Hematopoietic multipotent progenitor cell treated with erythropoietin and hydrocortisone succinate and interleukin-3 and kit ligand, for 8 days (in vitro differentiated cells): ENCODE measurements at places on chromosomes 12 and 14.
A peak's percentile ranks its signal among the peaks of the same experiment; 100 is the strongest.

DNA sequence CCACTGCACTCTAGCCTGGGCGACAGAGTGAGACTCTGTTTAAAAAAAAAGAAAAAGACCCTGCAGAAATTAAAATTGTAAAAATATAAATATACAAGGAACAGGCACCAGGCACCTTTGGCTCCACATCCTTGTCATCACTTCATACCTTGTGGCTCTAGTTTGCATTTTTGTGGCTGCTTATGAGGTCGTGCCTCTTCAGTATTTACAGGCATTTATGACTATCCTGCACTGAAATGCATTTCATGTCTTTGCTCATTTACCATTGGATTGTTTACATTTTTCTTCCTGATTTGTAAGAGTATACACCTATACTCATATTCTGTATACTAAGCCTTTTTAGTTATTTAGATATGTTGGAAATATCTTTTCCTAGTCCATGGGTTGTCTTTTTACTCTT lies 20.1 kb downstream of the BICD1 start:
- DNase-seq: no peak

GRCh38 chr12:81450920-81451739 lies 308.0 kb downstream of the PPFIA2 start:
- peak; percentile 43 for DNase-seq

GRCh38 chr14:88835661-88836060 lies 11.2 kb downstream of the TTC8 start:
- no peak for DNase-seq

DNA sequence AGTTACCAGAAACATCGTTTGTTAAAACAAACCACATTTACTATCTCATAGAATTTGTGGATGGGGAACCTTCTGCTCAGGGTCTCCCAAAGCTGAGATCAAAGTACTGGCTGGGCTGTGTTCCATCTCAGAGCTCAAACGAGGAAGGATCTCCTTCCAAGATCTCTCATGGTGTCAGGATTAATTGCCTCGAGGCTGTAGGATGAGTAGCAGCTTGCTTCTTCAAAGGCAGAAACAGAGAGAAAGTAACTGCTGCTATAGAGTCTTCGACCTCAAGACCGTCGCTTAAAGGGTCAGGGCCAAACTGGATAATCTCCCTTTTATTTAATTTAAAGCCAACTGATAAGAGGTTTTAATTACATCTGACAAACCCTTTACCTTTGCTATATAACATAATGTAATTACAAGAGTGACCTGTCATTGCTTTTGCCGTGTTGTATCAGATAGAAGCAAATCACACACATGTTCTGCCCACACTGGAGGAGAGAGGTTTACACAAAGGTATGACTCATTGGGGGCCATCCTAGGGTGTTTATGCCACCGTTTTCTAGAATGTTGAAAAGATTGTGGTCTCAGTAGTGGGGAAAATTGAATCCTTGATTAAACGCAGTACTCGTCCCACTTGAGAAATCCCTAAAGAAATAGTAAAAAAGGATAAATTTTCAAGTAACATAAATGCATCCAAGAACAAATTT lies 868.8 kb upstream of the TMEM132C start:
- no peak for DNase-seq

DNA sequence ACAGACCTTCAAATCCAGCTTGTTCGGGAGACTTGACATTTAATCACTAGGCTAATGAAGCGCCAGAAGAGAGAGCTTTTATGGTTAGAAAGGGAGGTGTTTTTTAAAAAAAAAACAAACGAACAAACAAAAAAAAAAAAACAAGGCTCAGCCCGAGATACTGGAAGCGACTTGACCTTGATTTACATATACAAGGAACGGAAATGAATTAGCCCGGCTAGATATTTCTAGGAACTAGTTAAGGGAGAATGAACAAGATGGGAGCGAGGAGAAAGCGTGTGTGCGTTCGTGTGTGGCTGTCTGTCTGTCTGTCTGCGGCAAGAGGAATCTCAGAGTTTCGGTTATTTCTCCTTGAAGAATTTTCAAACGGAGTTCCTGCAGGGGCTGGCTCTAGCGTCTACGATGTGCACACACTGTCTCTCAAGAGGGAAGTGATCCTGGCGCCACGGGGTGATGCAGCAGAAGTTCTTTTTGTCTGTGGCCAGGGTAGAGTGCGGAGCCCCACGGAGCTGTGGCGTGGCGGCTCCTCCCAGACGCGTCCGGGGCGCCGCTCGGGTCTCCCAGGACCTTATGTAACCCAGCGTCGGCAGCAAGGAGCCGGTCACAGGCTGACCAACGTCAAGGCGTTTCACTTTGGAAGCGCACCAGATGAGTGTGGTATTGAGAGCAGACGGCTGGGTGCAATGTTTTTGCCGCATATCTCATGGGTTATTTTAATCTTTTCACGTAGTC lies 18.8 kb downstream of the SOCS2 start:
- peak; percentile 57 for DNase-seq

DNA sequence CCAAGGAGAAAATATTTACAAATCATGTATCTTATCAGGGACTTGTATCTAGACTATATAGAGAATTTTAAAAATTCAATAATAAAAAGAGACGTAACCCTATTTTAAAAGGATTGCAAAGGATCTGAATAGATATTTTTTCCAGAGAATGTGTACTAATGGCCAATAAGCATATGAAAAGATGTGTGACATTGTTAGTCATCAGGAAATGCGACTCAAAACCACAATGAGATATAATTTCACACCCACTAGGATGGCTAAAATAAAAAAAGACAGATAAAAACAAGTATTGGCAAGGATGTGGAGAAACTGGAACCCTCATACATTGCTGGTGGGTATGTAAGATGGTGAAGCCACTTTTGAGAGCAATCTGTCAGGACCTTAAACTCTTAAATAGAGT lies 141.9 kb upstream of the BMP4 start:
- no peak for DNase-seq

DNA sequence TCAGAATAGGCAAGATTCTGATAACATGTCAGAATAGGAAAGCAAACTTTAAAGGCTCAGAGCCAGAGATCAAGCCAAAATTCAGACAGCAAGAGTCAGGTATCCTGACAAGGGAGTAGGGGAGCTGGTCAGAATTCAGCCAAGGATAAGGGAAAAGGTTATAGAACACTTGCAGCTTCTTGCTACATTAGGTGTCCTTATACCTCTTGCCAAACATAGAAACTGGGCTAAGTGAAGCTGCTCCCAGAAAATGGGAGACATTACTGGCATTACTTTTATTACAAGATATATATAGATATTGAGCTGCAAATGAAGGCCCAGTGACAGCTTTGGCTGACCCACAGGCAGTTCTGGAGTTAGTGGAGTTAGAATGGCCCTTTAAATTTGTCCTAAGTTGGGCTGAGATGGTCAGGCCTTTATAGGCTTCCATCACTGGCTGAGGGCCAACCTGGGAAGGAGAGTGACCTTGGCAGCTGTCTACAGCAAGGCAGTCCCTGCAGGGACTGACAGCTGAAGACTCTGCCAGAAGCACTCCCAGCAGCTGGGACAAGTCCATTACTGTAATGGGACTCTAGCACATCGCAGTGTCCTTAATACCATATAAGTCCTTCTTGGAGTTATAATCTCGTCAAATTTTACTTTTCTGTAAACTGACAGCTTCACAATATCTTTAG lies 83.0 kb downstream of the LRRC9 start:
- DNase-seq: no peak

GRCh38 chr14:101876555-101876938 lies 87.8 kb upstream of the DYNC1H1 start:
- peak; percentile 82 for DNase-seq

DNA sequence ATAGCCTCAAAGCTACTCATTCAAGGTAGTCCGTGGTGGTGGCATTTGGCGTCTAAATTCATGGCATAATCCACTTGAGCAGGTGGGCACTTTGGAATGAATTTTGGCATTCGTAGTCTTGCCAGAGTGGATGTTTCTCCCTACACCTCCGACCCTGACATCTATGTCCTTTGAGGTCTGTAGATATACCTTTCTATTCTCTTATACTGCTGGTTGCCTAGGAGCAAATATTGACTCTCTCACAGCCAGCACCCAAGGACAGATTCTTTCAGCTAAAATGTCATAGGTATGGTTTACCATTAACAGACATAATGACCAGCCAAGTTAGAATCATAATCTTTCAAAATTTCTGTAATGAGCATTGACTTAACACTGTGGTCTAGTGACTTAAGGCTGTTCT lies 47.4 kb upstream of the FLRT2 start:
- DNase-seq: no peak

DNA sequence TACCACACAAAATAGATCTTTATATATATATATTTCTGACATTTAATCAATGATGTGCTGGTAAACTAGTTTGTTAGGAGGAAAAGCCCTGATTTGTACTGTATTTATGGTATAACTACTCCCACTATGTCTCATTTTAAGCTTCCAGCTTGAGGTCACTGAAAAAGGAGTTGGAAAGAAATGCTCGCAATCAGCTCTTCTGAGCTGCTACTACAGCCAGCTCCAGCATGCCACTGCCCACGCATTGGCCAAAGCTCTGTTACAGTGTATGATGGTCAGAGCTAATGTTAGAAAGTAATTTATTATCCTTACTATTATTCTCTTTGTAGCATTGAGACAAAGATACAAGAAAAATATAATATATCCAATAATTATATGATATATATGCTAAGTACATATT lies 55.0 kb upstream of the PCED1B start:
- DNase-seq: no peak

DNA sequence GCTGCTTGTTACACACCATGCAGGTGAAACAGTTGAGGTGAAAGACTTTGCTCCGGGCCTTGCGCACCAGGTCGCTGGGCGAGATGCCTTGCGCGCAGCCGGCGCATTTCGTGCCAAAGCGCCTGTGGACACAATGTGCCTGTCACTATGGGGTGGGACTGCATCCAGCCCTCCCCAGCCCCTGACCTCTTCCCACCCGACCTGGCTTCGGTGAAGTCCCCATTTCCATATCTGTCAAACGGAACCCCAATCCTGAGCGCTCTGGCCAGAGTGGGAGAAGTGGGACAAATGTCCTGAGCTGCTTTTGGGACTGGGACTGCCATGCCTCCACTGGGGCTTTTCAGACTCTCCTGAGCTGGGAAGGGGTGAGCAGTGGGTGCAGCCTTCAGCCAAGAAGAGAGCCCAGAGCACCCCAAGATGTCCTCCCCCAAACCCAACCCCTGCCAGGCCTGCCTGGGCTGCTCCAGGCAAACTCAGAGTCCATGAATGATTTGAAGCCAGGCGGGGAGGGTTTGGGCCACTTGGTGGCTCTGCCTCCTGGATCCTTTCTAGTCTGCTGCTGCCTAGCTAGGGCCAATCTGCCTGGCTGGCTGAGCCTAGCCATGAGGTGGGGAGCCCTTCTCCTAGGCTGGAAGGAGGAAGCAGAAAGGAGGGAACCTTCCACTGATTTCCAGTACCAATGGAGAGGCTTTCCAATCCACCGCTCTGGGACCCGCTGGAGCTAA lies 2.3 kb downstream of the LHX5 start:
- no peak for DNase-seq

GRCh38 chr14:98623788-98624415 lies 648.1 kb downstream of the BCL11B start:
- no peak for DNase-seq

DNA sequence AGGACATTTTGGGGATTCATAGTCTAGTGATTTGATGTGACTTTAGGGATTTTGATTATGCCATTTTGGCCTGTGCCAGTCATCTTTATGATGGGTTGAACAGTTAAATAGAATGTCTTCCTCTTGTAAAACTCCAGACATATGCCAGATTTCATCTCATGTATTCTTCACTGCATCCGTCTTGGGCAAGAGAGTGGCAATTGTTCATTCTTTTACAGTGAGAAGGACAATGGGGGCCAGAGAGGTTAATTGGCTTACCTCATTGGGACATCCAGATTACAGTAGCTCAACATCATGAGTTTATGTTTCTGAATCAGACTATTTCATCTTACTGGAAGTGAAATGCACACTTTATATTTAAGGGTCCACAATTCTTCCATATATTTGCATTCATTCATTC lies 108.2 kb upstream of the SLC38A2 start:
- DNase-seq: no peak
